Kidney (tissue), 22 donors: ENCODE measurements at places on chromosomes 12 and 14.

DNA sequence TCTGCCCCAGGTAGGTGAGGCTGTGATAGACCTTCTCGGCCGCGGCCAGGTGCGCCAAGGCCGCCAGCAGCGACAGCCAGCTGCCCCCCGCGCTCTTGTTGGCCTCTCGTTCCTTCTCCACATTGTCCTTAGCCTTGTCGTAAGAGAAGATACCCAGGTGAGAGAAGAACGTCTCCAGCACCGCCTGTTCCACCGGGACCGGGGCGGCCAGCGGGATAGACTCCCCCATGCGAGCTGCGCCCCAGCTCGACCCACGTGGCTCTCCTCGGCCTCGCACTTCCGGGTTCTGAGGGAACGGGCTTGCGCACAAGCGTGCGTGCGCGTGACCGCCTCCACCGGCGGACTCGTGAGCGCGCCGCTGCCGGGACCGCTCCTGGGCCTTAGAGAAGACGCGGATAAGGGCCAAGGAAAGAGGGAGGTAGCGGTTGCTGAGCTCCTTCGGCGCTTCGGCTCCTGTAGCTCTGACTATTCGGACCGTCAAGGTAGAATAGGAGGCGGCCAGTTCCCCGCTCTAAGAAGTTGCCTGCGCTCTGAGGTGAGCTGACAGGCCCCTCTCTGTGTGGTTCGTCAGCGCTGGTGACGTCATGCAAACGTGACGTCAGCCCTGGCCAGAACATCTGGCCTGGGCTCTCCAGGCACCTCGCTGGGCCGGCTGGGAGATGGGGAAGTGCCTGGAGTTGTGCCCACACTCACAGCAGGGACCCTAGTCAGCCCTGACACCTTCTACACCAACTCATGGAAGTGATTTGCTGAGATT lies at the start of gene KICS2:
Gene KICS2 (minus strand): TSS at position 288 of the 757 bp plus-strand sequence. CDS start 59 bp downstream, at position 229.
- DNase-seq = peak; percentile 94

DNA sequence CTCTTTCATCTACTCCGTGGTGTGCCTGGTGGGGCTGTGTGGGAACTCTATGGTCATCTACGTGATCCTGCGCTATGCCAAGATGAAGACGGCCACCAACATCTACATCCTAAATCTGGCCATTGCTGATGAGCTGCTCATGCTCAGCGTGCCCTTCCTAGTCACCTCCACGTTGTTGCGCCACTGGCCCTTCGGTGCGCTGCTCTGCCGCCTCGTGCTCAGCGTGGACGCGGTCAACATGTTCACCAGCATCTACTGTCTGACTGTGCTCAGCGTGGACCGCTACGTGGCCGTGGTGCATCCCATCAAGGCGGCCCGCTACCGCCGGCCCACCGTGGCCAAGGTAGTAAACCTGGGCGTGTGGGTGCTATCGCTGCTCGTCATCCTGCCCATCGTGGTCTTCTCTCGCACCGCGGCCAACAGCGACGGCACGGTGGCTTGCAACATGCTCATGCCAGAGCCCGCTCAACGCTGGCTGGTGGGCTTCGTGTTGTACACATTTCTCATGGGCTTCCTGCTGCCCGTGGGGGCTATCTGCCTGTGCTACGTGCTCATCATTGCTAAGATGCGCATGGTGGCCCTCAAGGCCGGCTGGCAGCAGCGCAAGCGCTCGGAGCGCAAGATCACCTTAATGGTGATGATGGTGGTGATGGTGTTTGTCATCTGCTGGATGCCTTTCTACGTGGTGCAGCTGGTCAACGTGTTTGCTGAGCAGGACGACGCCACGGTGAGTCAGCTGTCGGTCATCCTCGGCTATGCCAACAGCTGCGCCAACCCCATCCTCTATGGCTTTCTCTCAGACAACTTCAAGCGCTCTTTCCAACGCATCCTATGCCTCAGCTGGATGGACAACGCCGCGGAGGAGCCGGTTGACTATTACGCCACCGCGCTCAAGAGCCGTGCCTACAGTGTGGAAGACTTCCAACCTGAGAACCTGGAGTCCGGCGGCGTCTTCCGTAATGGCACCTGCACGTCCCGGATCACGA lies 2.2 kb downstream of the SSTR1 start:
- peak; percentile 12 for DNase-seq

GRCh38 chr12:7448099-7448498 lies 4.1 kb upstream of the CD163L1 start:
- no peak for DNase-seq

- no peak for DNase-seq
These were observed 9.5 kb downstream of the NDRG2 start for GRCh38 chr14:21015312-21015711.

DNA sequence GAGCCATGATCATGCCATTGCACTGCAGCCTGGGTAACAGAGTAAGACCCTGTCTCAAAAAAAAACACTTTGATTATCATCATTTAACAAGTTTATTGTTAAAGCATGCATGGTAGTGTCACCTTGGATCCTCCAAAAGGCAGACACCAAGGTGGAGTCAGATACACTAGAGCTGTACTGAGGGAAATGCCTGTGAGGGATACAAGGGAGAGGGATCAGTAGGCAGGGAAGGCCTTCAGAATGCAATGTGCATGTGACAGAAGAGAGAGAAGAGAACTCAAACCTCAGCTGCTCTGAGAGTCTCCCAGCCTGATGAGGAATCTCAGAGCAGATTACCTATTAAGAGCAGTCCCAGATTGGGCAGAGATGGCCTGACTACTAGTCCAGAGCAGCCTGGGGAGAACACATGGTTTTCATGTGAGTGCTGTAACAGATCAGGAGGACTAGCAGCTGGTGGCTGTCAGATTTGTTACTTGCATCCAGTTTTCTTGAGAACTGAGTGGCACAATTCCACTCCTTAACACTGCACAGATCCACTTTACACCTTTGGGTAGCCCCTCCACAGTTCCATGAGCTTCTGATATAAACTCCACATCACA lies 38.0 kb upstream of the A2ML1 start:
- peak; percentile 51 for DNase-seq

- no peak for DNase-seq
These were observed 3.8 kb upstream of the PLEKHG6 start for GRCh38 chr12:6306599-6307220.

GRCh38 chr12:96414637-96415036 lies 14.4 kb upstream of the CDK17 start:
- no peak for DNase-seq

DNA sequence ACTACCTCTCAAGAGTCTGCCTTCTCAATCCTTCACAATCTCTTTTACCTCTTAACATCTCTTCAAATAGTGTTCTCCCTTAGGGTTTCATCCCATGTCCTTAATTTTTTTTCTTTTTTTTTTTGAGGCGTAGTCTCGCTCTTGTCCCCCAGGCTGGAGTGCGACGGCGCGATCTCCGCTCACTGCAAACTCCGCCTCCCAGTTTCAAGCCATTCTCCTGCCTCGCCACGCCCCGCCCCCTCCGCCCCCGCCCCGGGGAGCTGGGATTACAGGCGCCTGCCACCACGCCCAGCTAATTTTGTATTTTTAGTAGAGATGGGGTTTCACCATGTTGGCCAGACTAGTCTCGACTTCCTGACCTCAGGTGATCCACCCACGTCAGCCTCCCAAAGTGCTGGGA lies 7.0 kb upstream of the BCAT1 start:
- no peak for DNase-seq

DNA sequence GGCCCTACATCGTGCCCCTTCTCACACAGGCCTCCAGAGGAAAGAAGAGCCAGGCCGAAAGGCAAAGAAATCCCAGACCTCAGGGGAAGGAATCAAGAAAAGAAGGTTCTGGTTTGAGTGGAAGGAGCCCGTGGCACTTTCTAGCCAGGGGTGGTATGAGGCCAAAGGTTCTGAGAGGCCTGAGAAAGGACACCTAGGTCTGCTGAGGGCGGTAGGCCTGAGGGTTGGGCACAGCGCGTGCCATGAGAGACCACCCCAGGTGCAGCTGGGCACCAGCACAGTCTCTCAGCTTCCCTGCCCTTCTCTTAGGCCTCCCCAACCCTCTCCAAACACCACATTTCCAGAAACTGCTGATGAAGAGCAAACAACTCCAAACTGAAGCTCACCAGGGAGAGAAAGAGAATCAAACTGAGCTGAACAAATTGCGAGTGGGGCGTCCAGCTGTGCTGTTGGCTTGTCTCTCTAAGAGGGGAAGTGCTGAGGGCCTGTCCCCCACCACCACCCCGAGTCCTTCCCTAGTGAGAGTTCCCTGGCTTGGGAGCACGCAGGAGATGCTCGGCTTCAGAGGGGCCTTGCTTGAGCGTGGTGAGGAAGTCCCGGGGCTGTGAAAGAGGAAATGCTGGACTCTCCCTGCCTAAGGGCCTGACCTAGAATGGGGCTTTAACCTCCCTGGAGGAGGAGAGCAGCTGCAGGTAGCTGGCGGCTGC lies 184.8 kb downstream of the ZFP36L1 start:
- DNase-seq = no peak
